ENCODE measurements at places on chromosomes 13 and 19.

GRCh38 chr19:18496167-18496979, 25.5 kb downstream of the ELL start:
- no peak for DNase-seq

DNA sequence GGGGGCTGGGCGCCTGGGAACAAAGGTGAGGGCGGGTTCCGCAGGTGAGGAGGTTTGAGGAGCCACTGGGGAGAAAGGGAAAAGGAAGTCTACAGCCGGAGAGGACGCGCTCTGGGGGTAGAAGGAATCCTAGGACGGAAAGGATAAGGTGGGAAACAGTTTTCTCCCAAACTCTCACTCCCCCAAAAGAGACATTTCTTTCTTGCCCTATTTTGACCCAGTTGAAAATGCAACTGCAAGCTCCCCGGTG, 651 bp upstream of the POLR1D start:
- DNase-seq: no peak

DNA sequence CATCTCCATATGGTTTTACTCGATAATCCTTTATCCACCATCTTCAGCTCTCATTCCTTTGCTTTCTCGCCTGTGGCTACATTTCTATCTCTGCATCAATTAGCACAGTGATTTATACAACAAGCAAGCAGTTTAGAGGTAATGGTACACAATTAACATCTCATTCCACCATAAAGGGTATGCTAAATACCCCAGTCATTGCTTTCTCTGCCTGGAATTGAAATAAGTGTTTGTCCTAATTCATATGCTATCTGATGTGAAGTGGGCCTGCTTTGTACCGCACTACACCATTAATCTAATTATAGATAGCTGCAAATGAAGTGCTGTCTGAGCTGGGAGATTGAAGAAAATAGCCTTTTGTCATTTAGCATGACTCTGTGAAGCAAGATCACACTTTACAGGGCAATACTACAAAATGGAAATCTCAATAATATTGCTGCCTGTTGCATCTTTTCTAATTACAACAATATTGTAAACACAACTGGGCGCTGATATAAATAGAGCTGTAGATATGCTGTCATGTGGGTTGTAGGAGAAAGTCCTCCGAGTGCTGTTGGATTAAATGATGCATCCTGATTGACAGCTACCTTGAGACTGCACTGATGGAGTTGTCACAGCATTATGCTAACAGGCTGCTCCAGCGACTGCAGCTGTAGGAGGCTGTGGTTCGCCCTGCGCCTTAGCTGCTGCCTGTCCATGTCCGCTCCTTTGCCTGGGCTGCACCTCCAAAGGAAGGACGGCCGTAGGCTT, 78.2 kb downstream of the GGACT start:
- no peak for DNase-seq

GRCh38 chr19:31510635-31511034, 161.4 kb upstream of the TSHZ3 start:
- no peak for DNase-seq

- peak; percentile 53 for DNase-seq
Measured at GRCh38 chr19:47226426-47227351, 4.3 kb downstream of the BBC3 start.

GRCh38 chr13:98184792-98185191, 7.7 kb upstream of the RNF113B start:
- DNase-seq: no peak

GRCh38 chr13:24243302-24243701, 66.1 kb upstream of the C1QTNF9 start:
- no peak for DNase-seq

- no peak for DNase-seq
Measured at GRCh38 chr13:113150550-113151365, 7.7 kb upstream of the PROZ start.

DNA sequence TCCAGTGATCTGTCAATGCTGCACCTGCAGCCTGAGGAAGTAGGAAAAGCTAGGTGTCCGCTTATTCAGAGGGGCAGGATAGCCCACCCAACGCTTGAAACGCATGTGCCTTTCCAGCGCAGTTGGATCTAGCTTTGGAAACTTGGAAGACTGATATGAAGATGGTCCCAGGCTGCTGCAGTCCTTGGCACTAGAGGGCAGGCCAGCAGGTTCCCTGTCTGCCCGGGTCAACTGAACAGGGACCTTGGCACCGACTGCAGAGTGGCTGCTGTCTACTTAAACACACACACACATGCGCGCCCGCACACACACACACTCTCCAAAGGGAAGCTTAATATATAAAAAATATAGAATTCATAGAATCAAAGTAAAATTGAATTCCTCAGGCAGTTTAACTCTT, 100.0 kb downstream of the TSHZ3 start:
- DNase-seq: no peak

- DNase-seq: no peak
Measured at GRCh38 chr13:76851961-76852360, 34.2 kb downstream of the KCTD12 start.

GRCh38 chr13:50153401-50153800, 138.2 kb downstream of the KCNRG start:
- DNase-seq: no peak

GRCh38 chr13:23558675-23559536, 11.3 kb upstream of the TNFRSF19 start:
- no peak for DNase-seq

- DNase-seq: no peak
Measured at GRCh38 chr13:34944751-34945150, 2.7 kb downstream of the NBEA start.

DNA sequence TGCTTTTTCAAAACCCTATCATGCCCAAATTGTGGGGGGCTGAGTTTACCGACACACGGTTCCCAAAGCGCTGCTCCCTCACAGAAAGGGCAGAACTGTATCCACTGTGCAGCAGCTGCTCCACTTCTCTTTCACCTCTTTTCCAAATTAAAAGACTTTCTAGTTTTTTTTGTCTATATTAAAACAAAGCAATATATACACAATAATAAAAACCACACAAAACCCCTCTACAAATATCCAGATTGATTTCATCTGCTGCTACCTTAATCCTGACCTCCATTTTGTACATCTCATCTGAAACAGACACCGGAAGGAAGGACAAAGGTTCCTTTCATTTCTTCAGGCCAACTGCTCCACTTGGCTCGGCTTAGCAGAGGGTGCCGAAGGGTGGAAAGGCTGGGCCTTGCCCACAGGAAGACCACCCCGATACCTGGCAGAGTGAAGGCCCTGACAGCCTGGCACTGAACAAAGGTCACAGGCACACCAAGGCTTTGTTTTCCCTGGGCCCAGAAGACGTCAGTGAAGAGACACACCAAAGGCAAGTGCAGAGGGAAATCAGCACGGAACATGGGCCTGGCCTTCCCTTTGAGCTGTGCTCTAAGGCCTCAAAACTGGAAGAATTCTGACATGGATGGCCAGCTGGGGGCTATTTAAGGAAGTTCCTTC, 71.6 kb downstream of the LATS2 start:
- no peak for DNase-seq

DNA sequence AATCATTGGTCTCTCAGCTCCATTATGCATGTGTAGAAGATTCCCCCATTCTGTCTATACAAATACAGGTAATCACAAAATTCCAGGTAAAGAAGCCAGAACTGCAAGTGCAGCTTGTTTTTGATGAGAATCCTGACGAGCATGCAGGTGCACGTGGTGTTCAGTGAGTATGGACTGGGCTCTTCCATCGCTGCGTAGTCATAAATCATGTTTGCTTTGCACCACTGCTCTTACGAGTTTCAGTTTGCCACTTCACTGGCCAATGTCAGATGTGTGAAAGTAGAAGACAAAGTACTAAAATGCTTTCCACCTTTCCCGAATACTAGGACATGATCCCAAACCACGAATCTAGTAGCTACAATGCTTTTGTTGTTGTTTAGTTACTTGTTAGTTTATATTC, 390.7 kb downstream of the LIG4 start:
- no peak for DNase-seq

DNA sequence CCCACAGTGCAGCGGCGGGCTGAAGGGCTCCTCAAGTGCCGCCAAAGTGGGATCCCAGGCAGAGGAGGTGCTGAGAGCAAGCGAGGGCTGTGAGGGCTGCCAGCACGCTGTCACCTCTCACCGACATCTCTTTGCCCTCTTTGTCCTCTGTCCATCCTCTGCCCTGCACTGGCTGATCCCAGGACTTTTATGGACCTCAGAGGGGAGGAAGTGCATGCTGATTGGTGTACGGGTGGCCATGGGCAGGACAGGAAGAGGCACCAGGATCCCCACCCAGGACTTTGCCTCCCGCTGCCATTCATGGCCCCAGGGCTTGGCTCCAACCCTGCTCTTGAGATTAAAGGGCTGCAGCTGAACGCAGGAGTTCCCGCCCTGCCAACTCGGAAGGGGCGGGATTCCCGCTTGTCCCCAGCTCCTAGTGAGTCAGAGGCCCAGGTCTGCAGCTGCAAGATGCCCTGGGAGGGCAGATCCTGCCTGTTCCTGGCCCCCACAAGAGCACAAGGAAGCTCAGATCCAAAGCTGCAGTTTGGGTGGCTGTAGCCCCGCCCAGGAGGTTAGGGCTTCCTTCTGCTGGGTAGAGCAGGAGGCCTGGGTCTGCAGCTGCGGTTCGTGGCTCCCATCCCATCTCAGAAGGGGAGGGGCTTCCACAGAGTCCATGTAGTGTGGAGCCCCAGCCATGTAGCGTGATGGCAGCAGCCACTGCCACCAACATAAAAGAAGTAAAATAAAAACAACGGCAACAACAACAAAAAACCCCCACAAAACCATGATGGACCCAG, 1716.7 kb downstream of the SLITRK1 start:
- DNase-seq: no peak

DNA sequence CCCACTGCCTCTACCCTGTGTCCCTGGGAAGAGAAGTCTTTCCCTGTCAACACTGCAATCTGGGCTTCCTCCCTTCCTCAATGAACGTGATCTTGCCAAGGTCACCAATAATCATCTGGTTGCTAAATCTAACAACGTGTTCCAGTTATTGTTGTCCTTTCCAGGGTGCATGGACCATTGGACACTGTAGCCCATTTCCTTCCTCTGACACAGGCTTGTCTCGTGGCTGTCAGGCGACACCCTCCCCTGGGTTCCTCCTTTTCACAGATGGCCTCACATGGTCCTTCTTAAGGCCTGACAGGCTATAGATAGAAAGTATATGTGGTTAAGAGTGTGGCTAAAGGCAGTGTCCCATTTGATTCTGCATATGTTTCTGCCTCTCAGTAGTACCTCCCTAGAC, 67.7 kb upstream of the STARD13 start:
- DNase-seq: no peak

- no peak for DNase-seq
Measured at GRCh38 chr19:6848986-6849385, 38.4 kb upstream of the ADGRE1 start.

DNA sequence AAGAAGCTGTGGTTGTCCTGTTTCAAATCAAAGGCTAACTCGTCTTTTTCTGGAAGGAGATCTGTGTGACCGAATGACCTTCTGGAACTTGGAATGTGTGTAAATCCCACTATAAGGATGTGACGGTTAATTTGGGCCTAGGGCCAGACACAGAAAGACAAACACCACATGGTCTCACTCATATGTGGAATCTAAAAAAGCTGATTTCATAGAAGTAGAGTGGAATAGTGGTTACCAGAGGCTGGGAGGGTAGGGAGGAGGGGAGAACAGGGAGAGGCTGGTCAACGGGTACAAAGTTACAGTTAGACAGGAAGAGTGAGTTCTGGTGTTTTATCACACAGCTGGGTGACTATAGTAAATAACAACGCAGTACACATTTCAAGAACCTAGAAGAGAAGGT, 39.3 kb upstream of the RGCC start:
- peak; percentile 76 for DNase-seq

DNA sequence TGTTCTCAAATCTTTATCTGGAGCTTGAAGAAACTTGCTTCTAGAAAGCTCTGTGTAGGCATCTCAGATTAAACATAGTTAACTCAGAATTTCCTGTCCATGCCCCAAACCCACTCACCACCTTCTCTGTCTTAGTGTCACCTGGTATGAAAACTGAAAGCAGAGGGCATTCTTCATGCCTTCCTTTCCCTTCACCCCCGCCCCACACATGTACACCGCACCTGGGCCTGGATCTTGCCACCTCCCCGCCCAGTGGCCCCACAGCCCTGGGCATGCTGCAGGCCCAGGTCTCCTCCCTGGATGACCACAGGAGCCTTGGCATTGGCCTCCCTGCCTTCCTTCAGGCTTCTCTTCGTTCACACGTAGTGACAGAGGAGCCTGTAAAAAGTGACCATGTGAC, 15.8 kb downstream of the CFAP97D2 start:
- DNase-seq: no peak

DNA sequence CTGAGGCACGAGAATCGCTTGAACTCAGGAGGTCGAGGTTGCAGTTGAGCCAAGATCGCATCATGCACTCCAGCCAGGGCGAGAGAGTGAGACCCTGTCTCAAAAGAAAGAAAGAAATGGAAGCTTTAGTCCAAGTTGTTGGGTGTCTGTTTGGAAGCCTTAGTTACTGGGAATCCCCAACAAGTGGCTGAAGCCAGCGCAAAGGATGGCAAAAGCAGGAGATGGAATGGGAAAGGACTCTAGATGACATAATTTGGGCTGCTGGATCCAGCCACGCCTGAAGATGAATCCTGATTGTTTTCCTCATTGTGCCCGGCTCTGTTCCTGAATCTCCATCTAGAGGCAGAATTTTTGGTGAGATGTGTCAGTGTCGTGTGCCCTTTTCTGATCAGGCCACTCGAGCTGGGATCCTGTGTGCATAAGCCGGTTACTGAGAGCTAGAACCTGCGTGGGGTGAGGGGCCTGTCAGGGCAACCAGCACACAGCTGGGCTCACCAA, 18.1 kb downstream of the CEBPA start:
- DNase-seq: no peak

DNA sequence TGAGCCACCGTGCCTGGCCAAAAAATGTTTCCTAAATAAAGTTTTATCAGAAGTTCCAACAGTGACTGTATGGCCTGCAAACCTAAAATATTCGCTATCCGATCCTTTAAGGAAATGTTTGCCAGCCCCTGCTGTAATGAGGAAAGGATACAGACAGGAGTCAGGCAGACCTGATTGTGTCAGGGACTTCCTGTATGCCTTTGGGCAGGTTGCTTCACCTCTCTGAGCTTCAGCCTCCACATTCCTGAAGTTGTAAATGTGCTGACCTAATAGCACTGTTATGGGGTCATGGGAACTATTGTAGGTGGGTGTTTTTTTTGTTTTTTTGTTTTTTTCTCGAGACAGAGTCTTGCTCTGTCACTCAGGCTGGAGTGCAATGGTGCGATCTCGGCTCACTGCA, 6.2 kb downstream of the ABHD8 start:
- DNase-seq: no peak

DNA sequence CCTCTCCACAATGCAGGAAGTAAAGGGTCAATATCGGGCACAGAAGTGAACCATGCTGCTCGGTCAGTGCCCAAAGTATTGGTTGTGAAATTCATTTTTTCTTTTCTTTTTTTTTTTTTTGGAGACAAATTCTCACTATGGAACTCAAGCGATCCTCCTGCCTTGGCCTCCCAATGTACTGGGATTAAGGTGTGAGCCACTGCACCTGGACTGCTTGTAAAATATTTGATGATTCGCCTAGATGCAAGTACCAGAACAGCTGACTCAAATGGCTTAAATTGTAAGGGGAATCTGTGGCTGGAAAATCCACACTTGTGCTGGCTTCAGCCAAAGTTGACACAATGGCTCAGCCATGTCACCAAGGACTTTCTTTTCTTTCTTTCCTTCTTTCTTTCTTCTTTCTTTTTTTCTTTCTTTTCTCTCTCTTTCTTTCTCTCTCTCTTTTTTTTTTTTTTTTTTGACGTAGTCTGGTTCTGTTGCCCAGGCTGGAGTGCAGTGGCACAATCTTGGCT, 43.7 kb downstream of the NUMBL start:
- DNase-seq: no peak

GRCh38 chr19:49140951-49141350, 14.2 kb downstream of the HRC start:
- DNase-seq: no peak

GRCh38 chr19:29966588-29967249, 24.7 kb downstream of the URI1 start:
- DNase-seq: no peak

Measured in HFF-Myc (cell line).